ENCODE measurements at places on chromosomes 2 and 18.

GRCh38 chr2:141226560-141226959 is 904.3 kb downstream of the LRP1B start:
- no peak for DNase-seq

DNA sequence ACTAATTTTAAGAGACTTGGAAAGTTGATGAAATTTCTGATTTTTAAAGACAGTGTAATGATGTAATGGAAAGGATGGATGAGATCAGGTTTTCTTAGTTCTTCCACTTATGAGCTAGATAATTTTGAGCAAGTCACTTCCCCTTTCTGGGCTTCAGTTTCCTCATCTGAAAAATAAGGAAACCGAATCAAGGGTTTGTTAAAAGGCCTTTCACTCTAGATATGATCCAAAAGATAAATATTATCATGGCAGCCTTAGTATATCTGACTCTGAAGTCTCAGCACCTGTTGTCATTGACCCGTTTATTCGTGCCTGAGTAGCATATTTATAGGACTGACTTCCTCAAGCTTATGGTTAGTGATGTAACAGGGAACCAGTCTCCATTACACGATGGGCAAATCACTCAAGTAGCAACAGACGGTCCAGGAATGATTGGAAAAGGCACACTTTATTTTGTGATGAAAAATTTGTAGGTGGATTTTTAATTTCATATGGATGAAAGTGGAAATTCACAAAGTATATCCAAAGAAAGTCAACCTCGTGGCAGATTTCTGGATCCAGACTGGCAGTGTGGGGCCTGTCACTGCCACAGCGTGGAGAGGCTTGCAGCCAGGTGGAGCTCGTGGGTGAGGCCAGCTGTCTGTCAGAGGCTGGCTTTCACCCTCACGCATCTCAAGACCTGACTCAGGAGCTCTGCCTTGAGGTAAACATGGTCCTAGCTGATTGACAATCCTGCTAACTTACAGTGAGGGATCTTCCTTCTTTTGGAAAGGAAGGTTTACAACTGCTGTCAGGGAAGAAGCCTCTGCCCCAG is 137.9 kb upstream of the CXCR4 start:
- DNase-seq = no peak

GRCh38 chr2:43832457-43832856 is 6.2 kb downstream of the ABCG5 start:
- DNase-seq = no peak

- no peak for DNase-seq
These were observed 100.2 kb upstream of the CDC42EP3 start for GRCh38 chr2:37771600-37772088.

DNA sequence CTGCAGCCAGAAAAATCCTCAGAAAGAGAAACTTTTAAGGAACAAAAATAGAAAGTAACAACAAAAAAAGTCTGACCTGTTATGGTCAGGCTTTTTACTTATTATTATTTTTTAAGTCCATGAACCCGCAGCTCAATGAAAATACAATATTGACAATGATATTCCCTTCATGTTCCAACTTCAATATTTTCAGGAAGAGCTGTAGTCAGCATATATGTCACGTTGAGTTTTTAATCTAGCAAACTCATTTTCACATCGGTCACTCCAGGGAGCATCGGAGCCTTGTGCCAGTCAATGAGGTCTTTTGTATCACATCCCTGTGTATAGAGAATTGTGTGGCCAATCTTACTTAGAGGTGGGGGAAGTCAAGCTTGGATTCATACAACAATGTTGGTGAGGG is 568.4 kb upstream of the GCFC2 start:
- no peak for DNase-seq

GRCh38 chr2:240467149-240467642 is 31.7 kb downstream of the GPC1 start:
- DNase-seq = no peak

DNA sequence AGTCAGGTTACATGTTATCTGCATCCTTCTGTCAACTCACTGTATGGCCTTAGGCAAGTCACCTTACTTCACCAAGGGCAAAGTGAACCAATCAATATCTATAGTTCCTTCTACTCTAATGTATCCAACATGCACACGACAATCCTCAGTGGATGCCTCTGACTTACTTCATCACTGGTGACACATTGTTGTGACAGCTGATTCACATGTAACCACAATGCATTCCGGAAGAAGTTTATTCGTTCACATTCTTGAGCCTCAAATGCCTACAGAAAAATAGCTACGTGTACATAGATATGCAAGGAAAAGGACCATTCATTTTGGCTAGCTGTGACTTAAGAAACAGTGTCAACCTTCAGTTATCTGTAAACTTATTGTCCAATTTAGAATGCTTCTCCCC is 26.3 kb upstream of the EPG5 start:
- no peak for DNase-seq

- no peak for DNase-seq
These were observed 6.4 kb downstream of the GPR35 start for GRCh38 chr2:240631548-240632305.

DNA sequence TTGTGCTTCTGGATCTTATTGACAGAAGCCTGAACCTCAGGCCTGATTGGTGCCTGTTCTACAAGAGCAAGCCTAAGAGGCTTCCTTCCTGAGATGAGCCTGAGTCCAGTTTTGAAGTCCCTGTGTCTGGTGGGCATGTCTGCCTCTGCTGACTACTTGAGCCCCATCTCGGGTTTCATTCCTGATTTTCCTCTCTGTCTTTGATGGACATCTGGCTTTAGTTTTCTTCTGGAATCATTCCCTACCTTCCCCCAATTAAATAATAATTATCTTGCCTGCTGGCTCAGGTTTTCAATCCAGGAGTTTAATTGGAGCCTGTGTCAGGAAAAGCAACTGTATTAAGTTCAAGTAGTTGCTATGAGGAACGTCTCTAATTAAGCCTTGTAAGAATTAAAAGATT is 135.5 kb upstream of the MC4R start:
- DNase-seq = no peak

- DNase-seq = no peak
These were observed 8.8 kb upstream of the ZNF516 start for GRCh38 chr18:76503649-76504386.

DNA sequence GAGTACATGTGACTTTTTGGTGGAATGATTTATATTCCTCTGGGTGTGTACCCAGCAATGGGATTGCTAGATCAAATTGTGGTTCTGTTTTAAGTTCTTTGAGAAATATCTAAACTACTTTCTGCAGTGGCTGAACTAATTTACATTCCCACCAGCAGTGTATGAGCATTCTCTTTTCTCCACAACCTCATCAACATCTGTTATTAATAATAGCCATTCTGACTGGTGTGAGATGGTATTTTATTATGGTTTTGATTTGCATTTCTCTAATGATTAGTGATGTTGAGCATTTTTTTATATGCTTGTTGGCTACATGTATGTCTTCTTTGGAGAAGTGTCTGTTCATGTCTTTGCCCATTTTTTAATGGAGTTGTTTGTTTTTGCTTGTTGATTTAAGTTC is 267.4 kb upstream of the NT5C1B start:
- DNase-seq = no peak

- DNase-seq = no peak
These were observed 247.5 kb downstream of the DYSF start for GRCh38 chr2:71700658-71701397.

- no peak for DNase-seq
These were observed 10.3 kb upstream of the KIF3C start for GRCh38 chr2:25992556-25992955.

DNA sequence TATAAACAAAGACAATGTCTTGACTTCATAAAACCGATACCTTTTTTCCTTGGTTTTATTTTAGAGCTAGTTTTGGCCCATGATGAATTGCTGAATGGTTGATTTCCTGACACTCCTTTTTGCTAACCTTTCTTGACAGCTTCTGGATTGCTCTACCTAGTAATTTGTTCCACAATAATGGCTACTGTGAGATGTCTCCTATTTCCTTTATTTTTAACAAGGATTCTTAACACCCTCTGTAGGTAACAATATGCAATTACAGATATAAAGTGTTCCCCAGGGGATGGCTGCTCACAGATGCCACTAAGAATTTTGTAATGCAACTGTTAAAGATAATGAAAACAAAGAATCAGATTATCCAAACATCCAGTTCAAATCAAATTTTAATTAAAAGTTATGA is 100.8 kb upstream of the ATP5MC3 start:
- DNase-seq = no peak

- no peak for DNase-seq
These were observed 67.1 kb upstream of the YWHAQ start for GRCh38 chr2:9697909-9698308.

- DNase-seq = no peak
These were observed 133.4 kb downstream of the NDUFA10 start for GRCh38 chr2:239891698-239892097.

DNA sequence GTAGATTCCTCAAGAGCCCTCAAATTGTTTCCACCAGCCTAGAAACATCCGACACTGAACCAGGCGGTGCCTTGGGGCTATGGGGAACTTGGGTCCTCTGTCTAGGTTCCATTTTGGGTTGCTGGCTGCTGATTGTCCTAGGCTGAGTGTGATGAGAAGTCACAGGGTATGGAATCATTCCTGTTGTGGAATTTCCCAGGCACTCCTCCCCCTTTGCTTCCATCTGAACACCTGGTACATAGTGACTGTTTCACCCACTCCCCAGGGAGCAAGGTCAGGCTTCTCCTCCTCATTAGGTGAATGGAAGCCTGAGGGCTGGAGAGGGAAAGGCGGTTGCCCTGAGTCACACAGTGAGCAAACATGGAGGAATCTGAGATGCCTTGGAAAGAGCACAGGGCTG is 4.5 kb downstream of the KIF3C start:
- DNase-seq = no peak

DNA sequence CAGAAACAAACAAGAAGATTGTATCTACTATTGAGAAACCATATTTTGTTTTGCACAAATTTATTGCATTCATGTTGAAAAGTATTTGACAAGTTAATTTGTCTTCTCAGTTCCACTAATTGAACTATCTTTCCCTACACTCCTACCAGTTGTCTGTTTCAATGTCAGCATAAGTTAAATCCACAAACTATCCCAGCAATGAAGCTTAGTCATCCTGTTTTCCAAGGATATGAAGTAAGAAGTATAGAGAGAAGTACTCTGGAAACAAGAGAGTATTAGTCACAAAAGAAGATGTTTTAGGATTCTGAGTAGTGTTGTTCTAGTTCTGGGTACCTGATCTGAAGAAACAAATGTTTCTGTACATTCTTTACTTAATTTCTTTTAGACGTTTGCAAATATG is 261.6 kb upstream of the ZNF804A start:
- DNase-seq = no peak

GRCh38 chr18:79952996-79953559 is 1.6 kb upstream of the SLC66A2 start:
- DNase-seq = no peak

GRCh38 chr2:40281021-40281940 is 170.6 kb downstream of the SLC8A1 start:
- no peak for DNase-seq

GRCh38 chr18:22935431-22935830 is 2.3 kb downstream of the RBBP8 start:
- no peak for DNase-seq

DNA sequence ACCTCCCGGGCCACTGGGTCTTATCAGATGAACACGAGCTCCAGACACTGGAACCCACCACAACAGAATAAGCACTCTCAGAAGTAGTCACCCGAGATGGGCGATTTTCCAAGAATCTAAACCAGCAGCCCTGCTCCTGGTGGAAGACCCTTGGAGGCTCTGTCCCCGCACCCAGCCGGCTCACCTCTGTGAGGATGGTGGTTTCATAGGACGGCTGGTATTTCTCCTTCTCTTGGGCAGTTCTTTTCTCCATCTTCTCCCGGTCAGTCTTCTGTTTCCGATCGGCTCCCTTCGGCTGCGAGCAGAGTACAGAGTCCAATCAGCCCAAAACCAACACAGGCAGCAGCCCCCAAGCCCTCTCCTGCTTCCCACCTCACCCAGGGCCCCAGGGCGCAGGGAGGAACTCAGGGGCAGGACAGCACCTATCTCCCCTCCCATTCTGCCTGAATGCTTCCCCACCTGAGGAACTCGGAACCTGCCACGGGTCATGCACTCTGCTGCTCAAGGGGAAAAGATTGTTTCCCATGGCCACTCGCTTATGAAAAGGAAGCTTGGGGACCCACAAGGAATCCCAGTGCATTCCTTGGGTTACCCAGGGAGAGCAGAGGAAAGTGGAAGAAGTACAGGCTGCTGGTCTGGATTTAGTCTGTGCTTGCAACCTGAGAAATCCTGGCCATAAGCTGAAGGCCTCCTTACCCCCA is 42.7 kb downstream of the TFCP2L1 start:
- no peak for DNase-seq

DNA sequence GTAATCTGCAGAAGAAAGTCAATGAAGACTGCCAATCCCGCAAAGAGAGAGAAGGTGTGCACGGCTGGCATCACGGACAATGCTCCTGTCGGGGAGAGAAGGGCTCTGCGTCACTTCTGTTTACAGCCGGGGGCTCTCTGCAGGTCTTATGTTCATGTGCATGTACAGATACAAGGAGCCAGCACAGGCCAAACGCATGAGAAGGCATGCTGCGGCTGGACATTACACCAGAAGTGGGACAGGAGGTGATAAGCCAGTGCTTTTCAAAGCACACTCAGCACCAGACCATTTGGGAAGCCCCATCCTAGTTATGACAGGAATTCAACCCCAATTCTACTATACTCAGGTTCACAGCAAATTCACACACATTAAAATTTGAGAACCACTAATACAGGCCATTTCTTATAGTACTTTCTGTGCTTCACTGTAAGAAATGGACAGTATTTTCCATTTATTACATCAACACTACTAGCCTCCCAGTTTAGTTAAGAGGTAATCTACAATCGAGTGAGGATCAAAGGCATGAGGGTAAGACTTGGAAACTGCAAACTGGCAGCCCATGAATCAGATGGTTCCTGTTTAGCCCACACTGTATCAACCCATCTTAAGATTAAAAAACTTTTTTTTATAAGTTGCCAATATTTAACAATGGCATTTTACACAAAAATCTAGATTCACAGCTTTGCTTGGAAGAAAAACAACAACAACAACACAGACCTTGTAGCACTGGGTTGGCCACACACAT is 38.2 kb downstream of the RMC1 start:
- no peak for DNase-seq

DNA sequence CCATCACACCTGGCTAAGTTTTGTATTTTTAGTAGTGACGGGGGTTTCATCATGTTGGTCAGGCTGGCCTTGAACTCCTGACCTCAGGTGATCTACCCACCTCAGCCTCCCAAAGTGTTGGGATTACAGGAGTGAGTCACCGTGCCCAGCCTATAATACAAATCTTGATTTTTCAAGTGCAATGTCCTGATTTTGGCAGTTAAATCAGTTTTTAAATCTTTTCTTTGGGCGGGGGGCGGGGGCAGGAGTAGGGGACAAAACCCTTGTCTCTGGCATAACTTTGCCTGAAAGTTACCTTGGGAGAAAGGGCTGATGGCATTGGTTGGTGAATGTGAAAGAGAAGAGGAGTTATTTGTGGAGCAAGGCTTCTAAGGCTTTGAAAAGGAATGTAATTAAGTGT is 12.3 kb downstream of the GALNT1 start:
- DNase-seq = no peak

Data from stimulated activated CD4-positive, alpha-beta T cell treated with anti-CD3 and anti-CD28 coated beads, Interleukin-1b, Interleukin-23, amount 100 ng/mL, for 1 hour (primary cell).